Mesendoderm (in vitro differentiated cells): ENCODE measurements at places on chromosomes 4 and X.

- no peak for DNase-seq
Observed at GRCh38 chrX:49103637-49104036, 19.9 kb downstream of the GPKOW start.

DNA sequence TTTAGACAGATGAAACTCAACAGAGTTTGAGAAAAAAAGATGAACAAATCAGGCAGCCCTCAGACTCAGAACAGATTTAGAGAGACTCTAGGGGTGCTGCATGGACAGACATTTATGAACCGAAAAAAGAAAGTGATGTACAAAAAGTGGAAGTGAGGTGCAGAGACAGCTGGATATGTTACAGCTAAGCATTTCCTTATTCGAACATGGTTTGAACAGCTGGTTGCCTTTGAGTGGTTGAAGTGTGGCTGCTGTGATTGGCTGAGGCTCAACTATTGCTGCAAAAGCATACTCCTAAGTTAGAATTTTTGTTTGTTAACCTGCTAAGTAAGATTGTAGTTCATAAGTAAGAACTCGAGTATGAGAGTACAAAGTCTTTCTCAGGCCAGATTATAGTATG is 331.5 kb upstream of the PABPC4L start:
- no peak for DNase-seq

GRCh38 chr4:166512267-166512666 is 639.2 kb downstream of the TLL1 start:
- DNase-seq = no peak

DNA sequence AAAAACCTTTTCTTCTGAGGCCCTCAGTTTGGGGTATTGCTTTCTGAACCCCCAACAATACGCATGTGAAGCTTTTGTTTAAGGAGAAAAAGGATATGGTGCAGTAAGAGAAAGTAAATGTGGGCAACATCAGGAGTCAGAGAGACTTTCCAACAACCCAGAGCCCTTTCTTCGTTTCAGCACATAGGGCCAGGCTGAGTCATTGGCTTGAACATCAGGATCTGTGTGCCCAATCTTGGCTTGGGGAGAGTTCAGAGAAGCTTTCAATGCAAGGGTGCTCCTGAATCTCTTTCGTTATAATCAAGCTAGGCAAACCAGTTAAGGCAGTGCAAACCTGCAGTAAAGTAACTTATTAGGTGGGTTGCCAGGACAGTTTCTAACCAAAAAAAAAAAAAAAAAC is 191.2 kb downstream of the FRMPD4 start:
- no peak for DNase-seq

- DNase-seq = no peak
Observed at GRCh38 chr4:112752510-112752909, 115.6 kb downstream of the LARP7 start.

DNA sequence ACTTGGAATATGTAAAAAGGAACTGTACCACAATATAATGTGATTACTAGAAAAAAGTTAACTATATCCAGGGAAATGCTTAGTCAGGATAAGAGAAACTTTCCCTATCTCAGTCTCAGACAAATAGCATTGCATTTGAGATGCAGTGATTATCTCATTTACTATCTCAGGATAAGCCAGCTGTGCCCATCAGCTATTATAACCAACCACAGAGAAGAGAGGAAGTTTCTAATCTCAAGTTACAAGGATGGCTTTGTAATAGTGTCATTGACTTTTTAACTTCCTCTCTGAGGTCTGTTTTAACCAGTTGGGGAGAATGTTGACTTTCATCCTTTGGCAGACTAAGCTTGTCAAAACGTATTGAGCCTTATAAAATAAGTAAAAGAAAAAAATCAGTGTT is 56.5 kb downstream of the SNX25 start:
- DNase-seq = peak; percentile 86

GRCh38 chr4:38058151-38058550 is 98.0 kb downstream of the PTTG2 start:
- DNase-seq = no peak

DNA sequence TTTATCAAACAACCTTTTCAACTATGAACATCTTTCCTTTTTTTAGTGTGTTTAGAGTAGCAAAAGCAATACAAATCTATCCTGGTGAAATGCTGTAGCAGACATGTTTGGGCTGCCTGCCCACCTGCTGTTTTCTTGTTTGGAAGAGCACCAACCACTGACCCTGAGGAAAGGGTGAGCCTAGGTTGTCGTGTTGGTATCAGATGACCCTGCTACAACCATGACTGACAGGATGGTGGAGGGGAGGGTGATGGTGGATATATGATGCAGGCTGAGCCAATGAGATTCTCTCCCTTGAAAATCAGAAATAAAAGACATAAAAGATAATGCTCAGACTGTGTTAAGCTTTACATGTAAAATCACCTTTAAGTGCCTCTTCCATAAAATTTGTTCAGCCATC is 201.2 kb downstream of the NPNT start:
- peak; percentile 11 for DNase-seq

GRCh38 chrX:2391869-2392606 is 108.7 kb downstream of the DHRSX start:
- DNase-seq = peak; percentile 98

DNA sequence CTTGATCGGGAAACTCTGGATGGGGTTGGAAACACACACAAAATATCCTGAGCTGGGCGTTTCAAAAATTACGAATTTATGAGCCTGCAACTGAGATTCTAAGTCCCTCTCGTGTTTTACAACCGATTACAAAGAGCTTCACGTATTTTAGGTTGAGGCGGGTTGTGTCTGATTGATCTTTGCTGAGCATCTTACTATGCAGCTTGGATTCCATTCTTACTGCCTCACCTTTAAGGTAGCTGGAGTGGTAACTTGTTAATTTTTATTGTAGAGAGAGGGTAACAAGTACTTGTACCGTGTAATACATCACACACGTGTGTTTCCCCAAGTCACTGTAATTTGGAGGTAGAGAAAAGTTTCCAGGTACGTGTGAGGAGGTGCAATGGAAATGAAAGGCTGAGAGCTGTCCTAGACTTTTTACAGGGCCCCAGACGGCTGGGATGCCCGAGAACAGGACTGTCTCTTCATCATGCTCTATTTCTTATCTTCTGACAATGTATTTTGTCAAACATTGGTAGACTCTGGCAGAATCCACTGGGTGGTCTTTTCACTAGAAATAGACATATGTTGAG is 97.8 kb upstream of the TENM3 start:
- DNase-seq = peak; percentile 77

GRCh38 chr4:110808351-110808878 is 185.5 kb upstream of the PITX2 start:
- no peak for DNase-seq

DNA sequence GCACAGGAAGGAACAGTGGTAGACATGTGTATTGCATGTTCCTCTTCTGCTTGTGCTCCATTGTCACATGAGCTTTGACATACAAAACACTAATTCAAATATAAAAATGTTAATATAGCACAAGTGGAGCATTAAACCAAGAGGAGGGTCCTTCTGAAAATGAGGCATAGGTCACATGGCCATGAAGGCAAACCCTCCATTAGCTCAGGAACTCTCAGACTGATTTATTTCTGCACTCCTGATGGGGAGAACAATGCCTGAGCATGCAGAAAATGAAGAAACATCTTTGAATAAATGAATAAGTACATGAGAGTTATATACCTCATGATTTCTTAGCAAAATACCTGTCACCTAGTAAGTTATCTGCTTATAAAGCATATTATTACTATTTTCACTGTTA is 769.2 kb upstream of the EPHA5 start:
- DNase-seq = no peak

- peak; percentile 30 for DNase-seq
Observed at GRCh38 chr4:188975271-188975670, 836.0 kb downstream of the TRIML1 start.

GRCh38 chr4:17475481-17475880 is 36.4 kb downstream of the QDPR start:
- no peak for DNase-seq
